CD4-positive, alpha-beta memory T cell (primary cell): ENCODE measurements at places on chromosomes 16 and 17. TPM values are rescaled to one million over a fixed set of nuclear protein-coding genes. Genes with fewer than 3 reads are reported as not detected.

SPNS2 gene
- total RNA-seq, result 0.11 TPM

SGSM2 gene
- 137 TPM for total RNA-seq

PRR11 gene
- total RNA-seq, result 0.93 TPM

CACNG1 gene
- not detected for total RNA-seq

G6PC1 gene
- not detected for total RNA-seq

EPX gene
- total RNA-seq, result not detected

HIGD1B gene
- not detected for total RNA-seq

MYLK3 gene
- total RNA-seq, result not detected

IL21R gene
- total RNA-seq, result 28.3 TPM

CLEC3A gene
- not detected for total RNA-seq

IQCK gene
- total RNA-seq, result 1.7 TPM

CRISPLD2 gene
- total RNA-seq, result 0.32 TPM

RAB11FIP4 gene
- 44.1 TPM for total RNA-seq

UTP18 gene
- total RNA-seq, result 44.0 TPM

CWC25 gene
- total RNA-seq, result 44.4 TPM

PIPOX gene
- total RNA-seq, result 3.5 TPM

KCNJ18 gene
- not detected for total RNA-seq

MYH3 gene
- 11.5 TPM for total RNA-seq

OR2C1 gene
- total RNA-seq, result not detected

CCL14 gene
- total RNA-seq, result not detected

COPZ2 gene
- total RNA-seq, result 1.9 TPM

METRNL gene
- total RNA-seq, result 6.2 TPM

XYLT2 gene
- total RNA-seq, result 37.6 TPM
